Endothelial cell of coronary artery (primary cell): ENCODE measurements at places on chromosomes 1 and 21. TPM values are rescaled to one million over a fixed set of nuclear protein-coding genes. Genes with fewer than 3 reads are reported as not detected.

The GRIK1 gene
- not detected in 2 replicates for total RNA-seq

The LYPD8 gene
- total RNA-seq = 0.19 TPM in 1 of 2 replicates, not detected in the other

The CADM3 gene
- 8.9 and 21.2 TPM in 2 replicates for total RNA-seq

The LCE3D gene
- not detected in 2 replicates for total RNA-seq

The TRNAU1AP gene
- total RNA-seq = 18.5 and 19.7 TPM in 2 replicates
